CD4-positive, alpha-beta T cell treated with Interleukin-4 for 4 hours (primary cell): ENCODE measurements at places on chromosomes 1 and 21.
A peak's percentile ranks its signal among the peaks of the same experiment; 100 is the strongest.

GRCh38 chr21:33197496-33197895 lies 32.2 kb upstream of the IFNAR2 start:
- DNase-seq, result no peak

DNA sequence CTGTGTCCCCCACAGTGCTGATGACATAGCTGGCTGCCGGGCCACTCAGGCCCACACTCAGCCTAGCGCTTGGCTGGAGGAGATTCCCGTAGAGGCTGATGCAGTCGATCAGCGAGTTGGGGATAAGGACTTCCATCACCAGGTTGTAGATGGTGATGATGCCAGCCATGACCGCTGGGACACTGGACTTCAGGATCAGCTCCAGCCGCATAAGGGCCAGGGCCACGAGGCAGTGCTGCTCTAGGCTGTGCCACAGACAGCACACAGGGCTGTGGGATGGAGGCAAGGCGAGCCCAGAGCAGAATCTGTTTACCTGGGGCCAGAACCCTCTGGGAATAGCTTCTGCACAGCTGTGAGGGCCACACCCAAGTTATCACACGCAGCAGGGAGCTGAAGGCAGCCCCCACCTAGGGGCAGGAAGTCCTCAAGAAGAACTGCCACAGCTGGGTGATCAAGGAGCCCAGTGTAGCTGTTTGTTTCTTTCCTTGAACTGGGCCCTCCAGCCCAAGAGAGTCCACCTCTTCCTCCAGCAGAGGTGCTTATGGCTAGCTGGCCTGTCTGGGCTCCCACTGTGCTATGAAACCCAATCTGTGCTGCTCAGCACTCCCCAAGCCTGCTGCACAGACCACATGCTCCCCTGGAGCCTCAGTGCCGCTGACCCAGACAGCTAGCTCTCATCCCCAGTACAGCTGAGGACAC lies 6.2 kb downstream of the SLC2A1 start:
- DNase-seq, result peak; percentile 54

DNA sequence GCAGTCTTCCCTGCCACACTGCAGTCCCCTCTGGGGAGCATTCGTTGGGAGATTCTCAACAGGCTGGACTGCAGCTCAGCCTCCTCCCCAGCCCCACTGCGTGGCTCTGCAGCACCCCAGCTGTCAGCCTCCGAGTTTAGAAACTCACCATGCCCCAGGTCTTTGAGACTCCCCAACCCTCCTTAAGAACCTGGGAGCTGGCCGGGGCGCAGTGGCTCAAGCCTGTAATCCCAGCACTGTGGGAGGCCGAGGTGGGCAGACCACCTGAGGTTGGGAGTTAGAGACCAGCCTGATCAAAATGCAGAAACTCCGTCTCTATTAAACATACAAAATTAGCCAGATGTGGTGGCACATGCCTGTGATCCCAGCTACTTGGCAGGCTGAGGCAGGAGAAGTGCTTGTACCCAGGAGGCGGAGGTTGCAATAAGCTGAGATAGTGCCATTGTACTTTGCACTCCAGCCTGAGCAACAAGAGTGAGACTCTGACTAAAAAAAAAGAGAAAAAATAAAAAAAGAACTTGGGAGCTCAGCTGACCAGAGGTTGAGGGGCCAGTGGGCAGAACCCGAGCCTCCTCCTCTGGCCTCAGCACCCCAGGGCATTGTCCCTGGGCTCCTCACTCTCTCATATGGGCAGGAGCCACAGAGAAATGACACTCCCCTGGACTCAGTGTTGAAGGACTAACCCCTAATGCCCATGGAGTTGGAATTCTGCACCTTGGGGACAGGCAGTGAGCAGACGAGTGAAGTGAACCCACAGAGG lies 5.6 kb downstream of the OLIG2 start:
- no peak for DNase-seq

- DNase-seq, result no peak
Observed at GRCh38 chr1:210413951-210414350, 85.2 kb downstream of the HHAT start.

DNA sequence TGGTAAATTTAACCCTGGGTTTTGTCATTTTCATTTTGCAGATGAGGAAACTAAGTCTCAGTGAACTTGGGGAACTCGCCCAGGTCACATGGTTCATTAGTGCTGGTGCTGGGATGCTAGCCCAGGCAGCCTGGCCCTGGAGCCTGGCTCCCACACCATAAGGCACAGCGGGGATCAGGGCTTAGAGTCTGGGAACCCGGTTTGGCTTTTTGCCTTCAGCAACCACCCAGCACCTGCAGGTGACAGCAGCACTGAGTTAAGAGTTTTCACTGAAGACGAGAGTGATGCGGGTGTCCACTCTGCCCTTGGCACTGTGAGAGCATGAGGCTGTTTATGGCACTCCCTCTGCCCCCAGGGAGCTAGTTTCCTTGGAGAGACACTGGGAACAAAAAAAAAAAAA lies 18.4 kb upstream of the CD101 start:
- no peak for DNase-seq

DNA sequence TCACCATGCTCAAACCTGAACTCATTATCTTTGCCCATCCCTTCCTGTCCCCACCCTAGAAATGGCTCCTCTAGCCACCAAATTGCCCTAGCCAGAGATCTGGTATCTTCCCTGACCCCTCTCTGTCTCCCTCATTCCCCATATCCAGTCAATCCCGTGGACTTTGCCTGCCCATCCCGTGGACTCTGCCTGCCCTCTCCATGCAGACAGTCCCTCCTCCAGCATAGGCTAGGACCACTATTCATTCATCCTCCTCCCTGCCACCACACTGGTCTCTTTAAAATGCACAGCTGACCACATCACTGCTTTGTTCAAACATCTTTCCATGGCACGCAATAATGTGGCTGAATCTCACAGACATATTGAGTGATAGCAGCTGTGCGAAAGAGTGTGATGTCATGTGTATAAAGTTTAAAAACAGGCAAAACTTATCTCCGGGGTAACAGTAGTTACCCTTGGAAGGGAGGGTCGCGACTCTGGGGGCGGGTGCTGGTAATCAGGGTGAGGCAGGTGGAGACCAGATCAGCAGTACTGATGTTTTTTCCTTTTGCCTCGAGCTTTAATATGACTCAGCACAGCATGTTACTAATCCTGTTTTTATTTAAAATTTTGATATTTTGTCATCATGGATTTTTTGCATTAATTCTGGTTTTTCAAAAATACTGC lies 4.8 kb upstream of the SLC2A1 start:
- DNase-seq, result peak; percentile 19

DNA sequence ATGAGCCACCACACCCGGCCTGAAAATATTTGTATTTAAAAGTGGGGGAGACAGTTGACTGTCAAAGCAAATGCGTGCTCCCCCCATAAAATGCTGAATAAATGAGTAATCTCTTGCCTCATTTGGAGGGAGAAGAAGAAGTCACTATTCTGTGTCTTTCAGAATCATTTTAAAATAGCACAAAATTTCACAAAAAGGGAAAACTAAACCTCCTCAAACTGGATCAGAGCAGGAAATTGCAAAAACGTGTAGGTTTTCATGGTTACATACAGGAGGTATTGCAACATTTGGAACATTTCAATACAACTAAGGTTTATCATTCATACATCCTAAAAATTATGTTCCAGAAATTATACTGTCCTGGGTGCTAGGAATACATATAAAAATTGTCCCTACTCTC lies 13.6 kb downstream of the MTF1 start:
- DNase-seq, result no peak
